Prostate gland (tissue), 2 donors: ENCODE measurements at places on chromosomes 4 and X.

DNA sequence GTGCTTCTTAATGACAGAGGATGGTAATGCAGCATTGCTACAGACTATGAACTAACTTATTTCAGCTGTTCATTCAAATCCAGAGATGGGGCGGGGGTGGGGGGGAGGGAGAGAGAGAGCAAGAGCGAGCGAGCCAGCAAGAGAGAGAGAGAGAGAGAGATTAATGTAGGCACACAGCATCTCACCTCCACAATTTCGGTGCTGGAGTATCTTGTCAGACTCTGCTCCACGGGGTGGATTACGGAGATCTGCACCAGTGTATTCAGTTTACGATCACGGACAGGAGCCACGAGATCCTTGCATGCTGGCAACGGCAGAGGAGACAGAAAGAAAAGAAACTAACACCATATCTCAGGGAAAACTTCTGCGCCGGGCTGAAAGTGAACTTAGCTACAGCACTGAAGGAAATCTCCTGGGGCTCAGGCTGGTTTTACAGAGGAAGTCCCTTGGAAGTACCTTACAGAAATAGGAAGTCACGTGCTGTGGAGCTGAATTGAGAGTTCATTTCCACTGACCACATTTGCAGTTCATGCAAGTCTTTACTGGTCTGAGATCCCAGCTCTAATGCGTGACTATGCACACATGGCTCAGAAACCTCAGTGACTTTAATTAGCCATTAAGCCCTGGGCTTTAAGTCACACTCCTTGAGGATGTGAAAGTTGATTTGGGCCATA is 440.9 kb downstream of the INPP4B start:
- DNase-seq = peak; percentile 50

- no peak for DNase-seq
These were observed 66.8 kb upstream of the MAB21L2 start for GRCh38 chr4:150515135-150515534.

DNA sequence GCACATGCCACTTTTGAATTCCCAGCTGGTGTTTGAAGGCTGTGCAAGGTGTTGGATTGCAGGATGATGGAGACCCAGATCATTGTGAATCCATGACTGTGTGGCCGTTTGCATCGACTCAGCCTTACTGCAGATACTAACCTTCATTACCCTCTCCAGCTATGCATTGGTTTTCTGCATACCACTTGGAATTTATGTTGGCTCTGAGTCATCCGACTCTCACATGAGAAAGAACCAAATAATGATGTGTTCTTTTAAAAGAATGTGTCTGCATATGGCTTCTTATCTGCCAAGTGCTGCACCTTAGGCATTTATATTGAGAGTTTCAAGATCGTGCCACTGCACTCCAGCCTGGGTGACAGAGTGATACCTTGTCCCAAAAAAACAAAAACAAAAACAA is 106.7 kb upstream of the PRKX start:
- DNase-seq = no peak

GRCh38 chrX:52270453-52271116 is 85.9 kb downstream of the MAGED4 start:
- DNase-seq = no peak

DNA sequence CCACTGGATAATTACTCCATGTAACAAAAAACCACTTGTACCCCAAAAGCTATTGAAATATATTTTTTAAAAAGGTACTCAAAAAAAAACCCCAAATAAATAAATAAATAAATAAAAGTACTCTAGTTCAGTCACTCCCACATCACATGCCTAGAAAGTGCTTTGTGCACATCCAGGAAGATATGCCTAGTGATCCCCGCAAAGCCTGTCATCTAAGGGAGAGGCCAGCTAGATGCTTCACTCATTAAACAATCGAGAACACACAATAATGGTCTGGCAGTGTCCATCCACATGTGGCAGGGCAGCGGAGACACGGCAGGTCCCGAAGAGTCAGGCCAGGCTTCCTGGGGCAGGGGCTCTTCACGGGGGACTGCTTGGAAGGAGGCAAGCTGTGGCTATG is 47.6 kb downstream of the RAB33B start:
- peak; percentile 20 for DNase-seq

DNA sequence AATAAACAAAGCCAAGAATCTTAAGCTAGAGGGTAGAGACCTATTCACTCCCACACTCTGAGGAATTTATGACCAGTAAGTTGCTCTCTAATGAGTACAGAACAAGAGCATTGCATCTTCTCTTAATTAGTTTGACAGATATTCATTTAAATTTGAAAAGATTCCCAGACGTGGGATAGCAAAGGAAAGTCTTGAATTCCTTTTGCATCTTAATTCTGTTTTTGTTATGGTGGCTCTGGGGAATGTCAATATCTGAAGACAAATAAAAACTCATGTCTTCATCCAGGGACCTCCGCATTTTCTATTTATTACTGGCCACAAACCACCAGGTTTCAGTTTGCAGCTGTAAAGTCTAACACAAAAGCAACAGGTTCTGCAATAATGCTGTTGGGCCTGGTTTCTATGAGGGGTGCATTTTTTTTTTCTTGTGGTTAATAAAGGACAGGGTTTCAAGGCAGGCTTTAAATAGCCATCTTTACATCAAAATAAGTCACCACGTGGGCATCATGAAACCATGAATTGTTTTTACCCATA is 172.3 kb downstream of the SHROOM3 start:
- DNase-seq = no peak

DNA sequence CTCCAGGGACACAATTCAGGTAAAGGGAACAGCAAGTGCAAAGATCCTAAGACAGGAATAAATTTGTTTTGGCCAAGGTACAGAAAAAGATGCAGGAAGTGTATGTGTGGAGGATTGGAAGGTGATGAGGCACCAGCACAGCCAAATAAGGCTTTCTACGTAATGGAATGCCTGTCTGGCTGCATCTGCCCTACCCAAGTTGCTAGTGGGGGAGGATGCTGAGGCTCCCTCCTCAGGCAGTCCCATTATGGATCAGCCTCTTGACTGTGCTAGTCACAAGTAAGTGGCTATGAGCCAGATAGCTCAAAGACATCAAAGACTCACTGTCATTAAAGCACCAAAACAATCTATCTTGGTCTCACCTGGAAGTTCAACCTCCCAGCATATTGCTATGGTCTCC is 300.9 kb upstream of the FAT4 start:
- DNase-seq = no peak

DNA sequence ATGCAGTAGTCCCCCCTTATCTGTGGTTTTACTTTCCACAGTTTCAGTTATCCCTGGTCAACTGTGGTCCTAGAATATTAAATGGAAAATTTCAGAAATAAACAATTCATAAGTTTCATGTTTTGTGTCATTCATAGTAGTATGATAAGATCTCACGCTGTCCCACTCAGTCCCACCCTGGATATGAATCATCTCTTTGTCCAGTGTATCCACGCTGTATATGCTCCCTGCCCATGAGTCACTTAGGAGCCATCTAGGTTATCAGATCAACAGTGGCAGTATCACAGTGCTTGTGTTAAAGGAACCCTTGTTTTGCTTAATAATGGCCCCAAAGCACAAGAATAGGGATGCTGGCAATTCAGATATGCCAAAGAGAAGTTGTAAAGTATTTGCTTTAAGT is 16.2 kb upstream of the SYTL4 start:
- no peak for DNase-seq

- DNase-seq = no peak
These were observed 3.7 kb downstream of the DOCK11 start for GRCh38 chrX:118499295-118499694.

DNA sequence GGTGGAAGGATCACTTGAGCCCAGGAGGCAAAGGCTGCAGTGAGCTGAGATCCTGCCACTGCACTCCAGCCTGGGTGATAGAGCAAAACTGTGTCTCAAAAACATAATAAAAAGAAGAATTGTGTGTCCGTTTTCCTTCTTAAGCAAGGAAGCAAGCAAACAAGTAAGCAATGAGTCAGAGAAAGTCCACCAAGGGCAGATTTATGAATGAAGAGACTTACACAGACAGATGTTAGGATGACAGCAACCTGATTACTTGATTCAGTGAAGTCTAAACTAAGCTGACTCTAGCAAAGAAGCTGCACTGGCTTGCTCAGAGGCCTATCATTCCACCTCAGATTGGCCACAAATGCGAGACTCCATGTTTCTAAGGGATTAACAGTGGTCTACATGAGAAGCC is 34.1 kb upstream of the SCML1 start:
- no peak for DNase-seq

GRCh38 chr4:74159143-74159709 is 1.3 kb downstream of the MTHFD2L start:
- no peak for DNase-seq

DNA sequence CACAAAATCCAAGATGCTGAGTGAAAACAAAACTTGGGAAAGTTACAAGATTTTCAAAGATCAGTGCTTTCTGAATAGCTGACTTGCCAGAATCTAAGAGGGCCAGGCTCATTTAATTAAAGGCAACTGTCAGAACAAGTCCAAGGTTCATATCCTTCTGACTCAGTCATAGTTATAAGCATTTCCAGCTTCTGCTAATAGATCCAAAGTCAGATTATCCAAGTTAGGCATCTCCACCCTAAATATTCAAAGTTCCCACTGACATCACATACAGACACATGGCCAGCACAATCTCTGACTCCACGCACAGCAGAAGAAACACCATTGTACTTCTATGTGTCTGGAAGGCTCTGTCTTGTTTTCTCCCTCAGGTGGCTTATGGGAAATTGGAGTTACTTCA is 41.8 kb downstream of the GASK1B start:
- DNase-seq = no peak

DNA sequence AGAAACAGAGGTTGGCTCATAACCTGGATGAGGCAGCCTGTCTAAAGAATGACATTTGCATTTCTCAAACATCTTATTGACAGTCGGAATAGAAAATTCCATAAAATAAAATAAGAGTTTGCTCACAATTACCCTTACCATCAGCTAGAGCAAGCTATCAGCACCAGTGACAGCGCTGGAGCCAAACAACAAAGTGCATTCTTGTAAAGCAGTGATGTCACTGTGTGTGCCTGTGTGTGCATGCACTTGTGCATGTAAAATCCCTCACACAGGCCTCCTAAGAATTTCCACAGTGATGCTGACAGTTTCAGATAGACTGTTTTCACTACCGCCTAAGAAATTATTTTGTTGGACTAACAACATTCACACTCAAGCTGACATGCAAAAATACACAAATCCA is 77.6 kb downstream of the EVC2 start:
- DNase-seq = no peak

DNA sequence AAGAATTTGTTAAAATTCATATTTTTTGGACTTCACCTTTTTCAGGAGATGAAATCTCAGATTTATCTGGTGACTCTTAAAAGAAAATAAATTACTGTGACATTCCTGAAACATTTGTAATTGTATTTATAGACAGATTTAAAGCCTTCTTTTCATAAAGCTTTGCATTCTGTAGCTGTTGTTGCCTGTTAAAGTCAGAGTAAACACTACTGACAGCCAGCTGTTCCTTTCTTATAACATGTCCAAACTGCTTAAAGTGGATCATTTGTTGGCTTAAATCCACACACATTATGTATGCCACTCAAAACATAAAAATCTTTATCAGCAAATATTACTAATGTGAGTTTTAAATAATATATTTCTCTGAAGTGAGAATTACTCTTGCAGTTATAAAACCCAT is 157.5 kb downstream of the TECRL start:
- no peak for DNase-seq

DNA sequence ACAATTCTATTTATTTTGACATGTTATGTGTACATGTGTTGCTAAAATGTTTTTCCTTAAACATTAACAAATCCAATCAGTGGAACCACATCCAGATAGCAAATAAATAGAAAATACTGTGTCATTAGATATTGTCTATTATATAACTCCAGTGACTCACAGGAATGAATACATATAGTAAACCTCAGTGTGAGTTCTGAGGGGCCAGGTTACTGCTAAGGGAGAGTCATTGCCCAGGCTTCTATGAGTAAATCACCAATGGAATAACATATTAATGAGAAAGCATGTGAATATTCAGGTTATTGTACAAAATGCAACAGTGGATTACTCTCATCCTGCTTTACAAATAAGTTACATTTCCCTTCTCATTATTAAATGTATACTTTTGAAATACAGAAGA is 27.2 kb downstream of the TACR3 start:
- no peak for DNase-seq

DNA sequence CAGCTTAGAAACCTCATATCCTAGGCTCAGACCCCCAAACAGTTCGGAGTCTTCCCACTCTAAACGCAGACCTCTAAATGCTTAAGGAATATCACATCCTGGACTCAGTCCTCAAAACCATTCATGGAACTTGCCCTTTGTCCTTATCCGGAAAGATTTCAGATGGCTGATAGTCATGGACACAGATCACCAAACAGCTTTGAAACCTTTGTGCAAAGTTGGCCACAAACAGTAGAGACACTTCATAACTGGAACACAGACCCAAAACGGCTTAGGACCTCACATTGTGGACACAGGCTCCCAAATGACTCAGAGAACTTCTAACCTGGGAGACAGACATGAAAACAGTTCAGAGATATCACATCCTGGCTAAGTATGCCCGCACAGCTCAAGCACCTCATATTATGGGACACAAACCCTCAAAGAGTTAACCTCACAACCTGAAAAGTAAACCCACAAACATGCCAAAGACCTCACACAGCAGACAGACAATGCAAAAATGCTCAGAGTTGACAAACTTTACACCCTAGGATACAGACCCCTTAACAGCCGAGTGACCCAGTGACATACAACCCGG is 15.5 kb downstream of the SUV39H1 start:
- DNase-seq = no peak

- DNase-seq = no peak
These were observed 24.8 kb downstream of the RTL9 start for GRCh38 chrX:110383414-110383813.
